ENCODE measurements at places on chromosomes 4 and X.
A peak's percentile ranks its signal among the peaks of the same experiment; 100 is the strongest.

DNA sequence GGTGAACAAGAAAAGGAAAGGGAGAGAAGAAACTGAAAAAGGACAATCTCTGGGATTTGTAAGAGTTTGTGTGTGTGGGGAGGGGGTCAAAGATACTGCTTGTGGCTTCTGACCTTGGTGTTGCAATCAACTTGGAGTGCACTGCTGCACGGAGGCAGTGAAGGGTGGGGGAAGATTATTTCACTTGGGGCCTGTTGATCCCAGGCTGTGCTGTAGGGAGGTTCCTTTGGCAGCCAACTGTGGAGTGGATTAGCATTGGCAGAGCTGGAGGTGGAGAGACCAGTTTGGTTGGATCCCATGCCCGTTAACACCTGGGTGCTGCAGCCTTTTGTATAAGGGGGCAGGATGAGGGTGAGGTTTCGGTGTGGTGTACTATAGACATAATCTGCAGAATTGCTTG, 38.2 kb downstream of the AFF1 start:
- no peak for DNase-seq

DNA sequence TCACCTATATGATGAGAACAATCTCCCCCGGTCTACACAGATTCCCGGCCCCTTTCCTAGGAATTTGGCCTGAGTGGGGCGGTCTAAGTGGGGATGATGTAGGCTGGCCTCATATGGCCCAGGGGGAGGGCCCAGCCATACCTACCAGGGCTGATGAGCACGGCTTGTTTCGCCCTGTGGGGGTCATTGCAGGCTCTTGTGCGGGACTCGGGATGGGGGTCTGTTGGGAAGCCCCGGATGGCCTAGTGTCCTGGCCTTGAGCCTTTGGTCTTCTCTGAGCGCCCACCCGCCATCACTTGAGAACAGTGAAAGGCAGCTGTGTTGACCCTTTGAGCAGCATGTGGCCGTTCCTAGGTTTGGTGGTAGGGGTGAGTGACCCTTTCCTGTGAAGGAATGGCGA, 4.8 kb upstream of the CTAG2 start:
- peak; percentile 77 for DNase-seq

DNA sequence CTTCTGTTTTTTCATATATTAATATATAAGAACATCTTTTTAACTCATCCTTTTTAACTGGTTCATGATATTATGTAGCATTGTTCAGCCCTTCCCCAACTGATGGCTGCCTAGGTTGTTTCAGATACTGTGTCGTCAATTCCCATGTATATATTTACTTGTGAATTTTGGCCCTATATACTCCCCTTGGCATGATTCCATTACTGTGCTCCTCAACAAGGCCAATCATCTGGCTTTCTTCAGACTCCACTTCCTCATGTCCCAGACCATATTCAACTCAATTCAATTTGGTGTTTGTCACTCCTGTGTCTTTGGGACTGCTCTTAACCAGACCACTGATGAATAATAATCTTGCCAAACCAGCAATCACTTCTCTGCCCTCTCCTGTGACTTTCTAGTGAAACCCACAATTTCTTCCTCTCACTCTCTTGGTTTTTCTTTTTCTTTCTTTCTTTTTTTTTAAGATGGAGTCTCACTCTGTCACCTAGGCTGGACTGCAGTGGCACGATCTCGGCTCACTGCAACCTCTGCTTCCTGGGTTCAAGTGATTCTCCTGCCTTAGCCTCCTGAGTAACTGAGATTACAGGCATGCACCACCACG, 2.7 kb upstream of the WDR45 start:
- DNase-seq, result no peak

DNA sequence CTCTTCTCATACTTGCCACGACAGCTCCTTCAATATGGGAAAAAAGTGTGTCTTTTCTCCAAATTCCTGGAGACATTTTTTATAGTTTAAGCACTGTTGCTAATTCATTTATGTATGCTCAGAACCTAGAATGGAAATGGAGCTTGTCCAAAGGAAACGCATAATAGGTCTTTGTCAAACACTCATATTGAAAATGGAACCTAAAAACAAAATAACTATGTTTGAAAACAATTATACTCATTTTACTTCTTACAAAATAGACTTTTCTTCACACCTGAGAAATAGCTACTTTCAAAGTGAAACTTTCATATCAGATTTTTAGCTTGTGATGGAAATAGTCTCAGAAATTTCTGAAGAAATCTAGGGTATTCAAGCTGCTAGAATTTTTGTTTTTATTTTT, 529.7 kb upstream of the BOD1L1 start:
- DNase-seq, result no peak

DNA sequence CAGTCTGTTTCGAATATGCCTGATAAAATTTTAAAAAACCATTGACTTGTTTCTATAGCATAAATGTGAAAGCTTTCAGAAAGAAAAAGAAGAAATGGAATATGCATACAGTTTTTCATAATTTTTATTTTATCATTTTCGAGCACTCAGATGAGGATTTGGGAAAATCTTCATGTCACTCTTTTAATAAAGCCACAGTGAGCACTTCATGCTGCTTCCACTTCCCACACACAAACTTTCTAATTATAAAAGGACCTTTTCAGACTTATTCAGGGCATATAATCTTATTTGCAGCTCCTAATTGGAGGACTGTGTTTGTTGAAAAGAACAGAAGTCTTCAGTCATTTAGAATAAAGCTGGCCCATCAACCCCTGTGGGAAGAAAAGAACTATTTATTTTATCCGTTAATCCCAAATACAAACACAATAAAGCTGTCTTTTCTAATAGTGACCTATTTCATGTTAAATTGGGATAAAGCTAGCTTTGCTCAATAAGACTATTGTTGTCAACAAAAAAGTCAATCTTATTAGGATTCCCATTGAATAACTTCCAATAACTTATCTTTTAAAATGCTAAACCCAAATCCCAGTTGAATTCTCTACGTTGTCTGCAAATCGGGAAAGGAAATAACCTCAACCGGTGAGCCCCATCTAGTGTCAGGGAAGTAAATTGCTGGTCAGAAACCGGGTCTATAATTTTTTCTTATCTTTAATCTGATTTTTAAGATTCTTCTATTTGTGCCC, 211.5 kb downstream of the PDGFRA start:
- no peak for DNase-seq

DNA sequence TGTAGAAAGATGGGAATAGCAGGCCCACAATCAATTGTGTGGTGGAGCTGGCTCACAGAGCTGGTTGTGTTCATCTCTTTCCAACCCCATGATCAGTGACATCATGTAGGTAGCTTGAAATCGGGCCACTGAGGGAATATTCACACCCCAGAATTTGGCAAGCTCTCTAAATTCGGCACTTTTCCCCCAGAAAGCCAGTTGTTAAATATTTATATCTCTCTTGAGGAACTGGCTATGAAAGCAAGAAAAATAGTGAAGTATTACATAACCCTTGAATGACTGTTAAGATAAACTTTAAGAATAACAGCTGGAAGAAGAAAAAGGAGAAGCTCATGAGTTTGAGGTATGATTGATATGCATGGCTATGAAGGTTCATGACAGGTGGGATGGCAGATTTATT, 38.9 kb downstream of the GPRIN3 start:
- DNase-seq, result no peak

DNA sequence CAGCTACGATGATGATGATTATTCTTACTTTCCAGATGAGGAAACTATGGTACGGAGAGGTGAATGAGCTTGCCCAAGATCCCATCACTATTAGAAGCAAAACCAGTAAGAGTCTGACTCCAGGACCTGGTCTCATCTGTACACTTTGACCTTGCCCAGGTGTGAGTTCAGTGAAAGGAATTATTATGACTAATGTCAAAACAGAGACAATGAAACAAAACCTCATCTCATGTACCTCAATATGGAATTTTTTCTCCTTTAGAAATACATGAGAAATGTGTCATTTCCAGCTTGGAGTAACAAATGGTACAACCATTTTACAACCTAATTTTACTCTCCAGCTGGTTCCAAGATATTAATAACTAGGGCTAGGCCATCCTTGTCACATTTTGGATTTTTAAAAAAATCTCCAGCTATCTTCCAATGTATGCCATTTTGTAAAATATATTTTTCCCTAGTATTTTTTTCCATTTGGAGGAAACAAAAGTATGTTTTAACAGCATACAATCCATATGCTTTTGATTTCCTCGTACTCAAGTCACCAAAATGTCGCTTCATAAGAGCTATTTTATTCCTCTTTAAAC, 213.8 kb downstream of the PTTG2 start:
- DNase-seq, result no peak

DNA sequence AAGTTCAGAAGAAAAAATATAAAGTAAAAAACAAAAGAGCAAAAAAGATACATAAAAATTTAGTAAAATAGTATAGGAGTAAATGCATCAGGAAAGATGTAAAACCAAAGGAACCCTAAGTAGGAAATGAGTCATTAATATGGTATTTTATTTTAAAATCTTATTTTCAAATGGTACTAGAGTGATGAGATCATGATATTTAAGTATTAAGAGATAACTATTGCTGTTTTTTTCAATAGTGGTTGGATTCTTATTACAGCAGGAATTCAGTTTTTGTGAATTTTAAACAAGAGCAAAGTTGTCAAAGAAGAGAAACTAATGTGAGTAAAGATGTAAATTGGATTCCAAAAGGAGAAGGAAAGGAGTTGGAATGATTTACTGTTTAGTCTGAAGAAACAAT, 20.0 kb downstream of the EMCN start:
- no peak for DNase-seq

DNA sequence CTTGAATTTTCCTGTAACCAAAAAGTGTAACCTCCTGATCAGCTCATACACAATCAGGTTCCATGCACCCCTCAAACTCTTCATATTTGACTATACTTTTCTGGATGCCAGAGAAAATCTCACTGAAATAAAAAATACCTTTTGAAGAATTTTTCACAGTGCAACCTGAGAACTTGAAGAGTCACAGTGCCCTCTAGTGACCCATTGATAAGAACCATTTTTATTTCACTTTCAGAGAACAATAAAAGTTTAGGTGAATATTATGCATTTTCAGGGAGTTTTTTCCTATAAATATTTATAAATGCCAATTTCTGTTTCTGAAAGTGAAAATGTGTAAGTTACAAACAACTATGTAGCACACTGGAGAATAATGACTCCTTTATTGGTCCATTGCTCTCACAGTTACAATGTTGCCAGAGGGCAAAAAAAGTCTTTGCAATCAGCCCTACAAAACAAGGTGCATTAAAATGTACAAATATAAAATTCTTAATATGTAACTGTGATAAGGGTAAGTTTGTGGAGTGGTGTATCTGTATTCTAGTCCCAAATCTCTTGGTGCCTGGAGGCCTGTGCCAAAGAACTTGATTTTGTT, 153.6 kb upstream of the INTU start:
- DNase-seq, result no peak

DNA sequence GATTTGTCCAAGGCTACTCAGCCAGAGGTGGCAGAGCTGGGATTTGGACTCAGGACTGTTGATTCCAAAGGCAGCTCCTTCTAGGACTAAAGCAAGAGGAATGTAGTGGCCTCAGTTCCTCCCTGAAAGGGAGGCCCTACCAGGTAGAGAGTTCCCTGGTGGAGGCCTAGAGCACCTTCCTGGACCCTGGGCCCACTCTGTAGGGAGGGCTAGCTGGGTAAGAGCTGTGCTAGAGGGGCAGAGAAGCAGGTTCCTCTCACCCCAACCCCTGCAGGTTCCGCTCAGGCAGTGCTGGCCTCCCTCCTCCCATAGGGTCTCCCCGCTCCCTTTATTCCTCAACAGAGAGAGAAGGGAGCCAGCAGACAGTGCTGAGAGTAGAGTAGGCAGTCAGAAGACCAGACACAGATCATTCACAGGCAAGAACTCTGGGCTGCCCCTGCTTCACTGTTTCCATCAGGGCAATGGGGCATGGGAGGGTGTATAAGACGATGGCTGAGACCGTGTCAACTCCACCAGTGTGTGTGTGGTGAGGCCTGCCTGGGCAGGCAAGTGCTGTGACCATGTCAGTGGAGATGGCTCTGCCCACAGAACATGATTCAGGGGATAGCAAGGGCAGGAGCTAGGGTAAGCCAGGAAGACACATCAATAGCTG, 12.4 kb upstream of the PJA1 start:
- peak; percentile 73 for DNase-seq

DNA sequence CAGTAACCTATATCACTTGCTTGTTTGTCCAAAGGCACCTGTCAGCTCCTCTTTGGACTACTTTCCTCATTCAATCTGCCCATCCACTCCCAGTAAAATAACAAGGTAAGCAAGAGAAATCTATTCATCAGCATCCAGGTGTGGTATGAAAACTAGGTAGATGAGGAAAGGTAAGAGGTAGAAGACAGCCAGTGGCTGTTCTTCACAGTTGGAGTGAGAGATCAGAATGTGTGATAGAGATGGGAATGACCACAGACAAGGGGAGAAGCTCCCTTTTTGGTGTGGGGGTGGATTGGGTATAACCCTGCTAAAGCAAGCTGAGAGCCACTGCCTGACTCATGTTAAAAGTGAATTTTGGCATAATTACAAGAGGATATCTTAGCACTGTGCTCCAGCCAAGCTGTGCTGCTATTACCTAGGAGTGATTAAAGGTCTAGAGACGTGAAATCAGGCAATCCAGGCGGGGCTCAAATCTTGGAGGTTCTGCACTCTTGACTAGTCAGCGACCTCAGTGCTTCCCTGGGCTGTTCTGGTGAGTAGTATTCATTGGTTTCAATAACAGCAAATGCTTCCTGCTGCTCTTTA, 28.1 kb upstream of the RASL11B start:
- no peak for DNase-seq

GRCh38 chr4:155653052-155653451, 13.6 kb upstream of the GUCY1A1 start:
- no peak for DNase-seq

DNA sequence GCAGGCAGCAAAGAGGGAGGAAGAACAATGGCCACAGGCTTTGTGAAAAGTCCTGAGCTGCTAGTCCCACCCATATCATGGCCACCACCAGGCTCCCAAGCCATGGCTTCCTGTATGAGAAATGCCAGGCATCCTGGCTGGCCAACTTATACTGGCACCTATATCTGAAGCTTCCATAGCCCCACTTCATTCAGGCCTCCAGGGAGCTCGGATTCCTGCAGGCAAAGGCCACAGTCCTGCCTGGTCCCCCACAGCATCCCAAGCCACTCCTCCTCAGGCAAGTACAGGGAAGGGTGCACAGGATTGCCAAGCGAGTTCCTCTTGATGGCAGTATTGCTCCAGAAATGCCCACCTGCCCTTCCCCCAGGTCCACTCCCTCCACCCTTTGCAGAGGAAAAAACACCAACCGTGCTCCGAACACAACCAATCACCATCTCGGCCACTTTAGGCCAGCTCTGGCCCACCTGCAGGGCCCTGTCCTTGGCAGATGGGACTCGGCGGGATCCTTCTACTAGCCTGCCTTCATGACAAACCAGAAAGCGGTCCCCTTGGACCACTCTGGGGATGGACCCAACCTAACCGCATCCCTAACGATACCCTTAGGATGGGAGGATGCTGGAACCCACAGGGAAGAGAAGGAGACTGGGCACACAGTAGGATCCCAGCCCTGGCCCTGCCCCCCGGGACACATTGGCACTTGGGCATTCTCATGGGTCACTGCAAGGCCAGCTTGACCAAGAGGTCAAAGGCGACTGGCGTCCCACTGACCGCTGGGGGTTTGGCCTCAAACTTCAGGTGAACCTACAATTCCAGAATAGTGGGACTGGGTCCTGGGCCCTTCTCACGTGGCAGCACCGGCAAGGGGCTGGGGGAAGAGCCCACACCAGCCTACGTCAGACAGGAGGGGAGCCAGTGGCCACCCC, 220.4 kb upstream of the AGTR2 start:
- peak; percentile 78 for DNase-seq

- DNase-seq, result no peak
Measured at GRCh38 chrX:2933125-2933900, 4.2 kb upstream of the ARSD start.

All from osteocyte (in vitro differentiated cells).